Activated CD8-positive, alpha-beta T cell treated with anti-CD3 and anti-CD28 coated beads, Interleukin-2, amount 10 ng/mL, durations not matched to agents 7 days and 5 days (primary cell): ENCODE measurements at places on chromosomes 12 and 14.

- no peak overlapping the region for H3K27ac ChIP-seq
- H3K36me3 ChIP-seq: no peaks in the 10 kb centered on the region
- H3K27me3 ChIP-seq: no peaks in the 10 kb centered on the region
- no peaks in the 10 kb centered on the region for H3K4me1 ChIP-seq
These were observed 355.5 kb downstream of the DIO2 start for GRCh38 chr14:79855789-79856188.

DNA sequence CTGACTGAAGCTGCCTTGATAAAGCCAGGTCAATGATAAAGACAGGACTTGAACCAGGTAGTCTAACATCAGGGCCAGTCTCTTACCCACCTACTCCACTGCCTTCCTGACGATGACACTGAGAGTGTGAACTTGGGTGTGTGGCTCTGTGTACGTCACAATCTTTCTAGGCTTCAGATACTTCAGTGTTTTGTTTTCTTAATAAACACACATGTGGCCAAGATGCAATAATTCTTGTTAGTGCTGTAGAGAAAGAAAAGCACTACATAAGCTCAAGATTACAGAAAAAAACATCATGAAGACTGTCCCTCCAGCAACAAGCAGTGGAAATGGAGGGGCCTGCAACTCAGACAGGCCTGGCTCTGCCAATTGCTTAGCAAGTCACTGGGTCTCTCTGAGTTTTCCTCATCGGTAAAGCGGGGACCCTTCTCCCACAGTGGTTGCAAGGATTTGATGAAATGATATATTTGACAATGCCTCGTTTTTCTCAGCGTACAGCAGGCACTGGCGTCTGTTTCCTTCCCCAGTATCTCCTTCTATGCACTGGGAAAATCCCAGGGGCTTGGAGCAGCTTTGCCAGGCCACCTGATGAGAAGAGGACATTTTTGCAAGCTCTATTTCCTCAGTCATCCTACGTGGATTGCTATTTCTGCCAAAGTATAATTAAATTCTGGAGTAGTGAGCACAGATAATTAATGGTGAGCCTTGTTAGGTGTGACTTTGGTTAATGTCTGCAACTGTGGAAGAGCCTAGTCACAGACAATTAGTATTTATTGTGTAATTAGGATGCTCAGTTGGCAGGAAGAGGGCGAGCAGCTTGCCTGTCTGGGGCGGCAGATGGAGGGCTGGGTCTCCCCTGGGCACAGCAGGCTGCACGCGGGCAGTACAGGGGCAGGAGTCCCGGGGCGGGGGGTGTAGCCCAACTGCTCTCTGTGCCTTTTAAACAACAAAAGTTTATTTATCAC, 55.8 kb upstream of the CHGA start:
- H3K4me3 ChIP-seq: no peak overlapping the region
- no peak overlapping the region for H3K27ac ChIP-seq
- no peaks in the 10 kb centered on the region for H3K36me3 ChIP-seq
- peaks cover 3% of the 10 kb centered on the region for H3K27me3 ChIP-seq

- no peaks in the 10 kb centered on the region for H3K4me1 ChIP-seq
- DNase-seq: no peak
- H3K36me3 ChIP-seq: no peaks in the 10 kb centered on the region
- H3K27me3 ChIP-seq: no peaks in the 10 kb centered on the region
- H3K27ac ChIP-seq: no peak overlapping the region
These were observed 211.9 kb upstream of the TBX3 start for GRCh38 chr12:114895827-114896226.

- no peaks in the 10 kb centered on the region for H3K27me3 ChIP-seq
- no peaks in the 10 kb centered on the region for H3K36me3 ChIP-seq
- H3K27ac ChIP-seq: no peak overlapping the region
- H3K4me3 ChIP-seq: no peak overlapping the region
These were observed 167.6 kb downstream of the NAV3 start for GRCh38 chr12:77998236-77998786.
